CD4-positive, alpha-beta T cell treated with Interleukin-6 at 100 ng/mL for 8 hours (primary cell): ENCODE measurements at places on chromosomes 1 and 21.
A peak's percentile ranks its signal among the peaks of the same experiment; 100 is the strongest.

DNA sequence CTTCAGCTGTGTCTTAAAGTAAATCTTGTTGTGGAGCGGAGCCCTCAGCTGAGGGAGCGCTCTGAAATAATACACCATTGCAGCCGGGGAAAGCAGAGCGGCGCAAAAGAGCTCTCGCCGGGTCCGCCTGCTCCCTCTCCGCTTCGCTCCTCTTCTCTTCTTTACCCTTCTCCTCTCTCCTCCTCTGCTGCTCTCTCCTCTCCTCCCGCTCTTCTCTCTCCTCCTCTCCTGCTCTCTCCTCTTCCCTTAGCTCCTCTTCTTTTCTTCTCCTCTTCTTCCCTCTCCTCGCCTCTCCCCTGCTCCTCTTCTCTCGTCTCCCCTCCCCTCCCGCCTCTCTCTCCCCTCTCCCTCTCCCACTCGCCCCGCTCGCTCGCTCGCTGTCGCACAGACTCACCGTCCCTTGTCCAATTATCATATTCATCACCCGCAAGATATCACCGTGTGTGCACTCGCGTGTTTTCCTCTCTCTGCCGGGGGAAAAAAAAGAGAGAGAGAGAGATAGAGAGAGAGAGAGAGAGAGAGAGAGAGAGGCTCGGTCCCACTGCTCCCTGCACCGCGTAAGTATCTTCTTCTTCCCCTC, at the start of gene PROX1:
Gene PROX1 (plus strand): TSS at position 47 of the 580 bp plus-strand sequence. CDS start 8,563 bp downstream, outside the sequence.
- DNase-seq = peak; percentile 33

DNA sequence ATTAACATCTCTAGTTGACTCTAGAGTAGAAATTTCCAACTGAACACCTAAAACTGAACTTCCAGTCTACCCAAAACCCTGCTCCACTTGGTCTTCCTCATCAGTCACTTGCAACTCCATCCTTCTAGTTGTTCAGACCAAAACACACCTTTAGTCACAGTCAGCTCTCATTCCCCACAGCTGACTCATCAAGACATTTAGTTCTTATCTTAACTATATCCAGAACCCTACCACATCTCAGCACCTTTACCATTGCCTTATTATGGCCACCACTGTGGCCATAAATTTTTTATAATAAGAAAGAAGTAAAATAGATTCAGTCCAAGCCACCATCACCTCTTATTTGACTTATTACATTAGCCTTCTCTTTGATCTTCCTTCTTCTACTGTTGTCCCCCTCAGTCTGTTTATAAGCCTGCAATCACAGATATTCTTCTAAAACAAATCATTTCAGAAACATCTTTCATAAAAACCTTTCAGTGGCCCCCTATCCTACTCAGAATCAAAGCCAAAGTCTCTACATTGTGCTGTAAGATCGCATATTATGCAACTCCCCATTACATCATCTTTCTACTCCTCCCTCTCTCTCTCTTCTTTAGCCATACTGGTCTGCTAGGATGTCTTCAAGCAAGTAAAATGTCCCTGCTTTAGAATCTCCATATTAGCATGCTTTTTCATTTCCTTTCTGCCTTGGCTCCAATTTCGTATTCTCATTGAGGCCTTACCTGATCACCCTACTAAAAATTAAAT, 275.9 kb downstream of the LRRC40 start:
- DNase-seq = no peak

- DNase-seq = no peak
These were observed 1.3 kb downstream of the FNBP1L start for GRCh38 chr1:93448983-93449804.

DNA sequence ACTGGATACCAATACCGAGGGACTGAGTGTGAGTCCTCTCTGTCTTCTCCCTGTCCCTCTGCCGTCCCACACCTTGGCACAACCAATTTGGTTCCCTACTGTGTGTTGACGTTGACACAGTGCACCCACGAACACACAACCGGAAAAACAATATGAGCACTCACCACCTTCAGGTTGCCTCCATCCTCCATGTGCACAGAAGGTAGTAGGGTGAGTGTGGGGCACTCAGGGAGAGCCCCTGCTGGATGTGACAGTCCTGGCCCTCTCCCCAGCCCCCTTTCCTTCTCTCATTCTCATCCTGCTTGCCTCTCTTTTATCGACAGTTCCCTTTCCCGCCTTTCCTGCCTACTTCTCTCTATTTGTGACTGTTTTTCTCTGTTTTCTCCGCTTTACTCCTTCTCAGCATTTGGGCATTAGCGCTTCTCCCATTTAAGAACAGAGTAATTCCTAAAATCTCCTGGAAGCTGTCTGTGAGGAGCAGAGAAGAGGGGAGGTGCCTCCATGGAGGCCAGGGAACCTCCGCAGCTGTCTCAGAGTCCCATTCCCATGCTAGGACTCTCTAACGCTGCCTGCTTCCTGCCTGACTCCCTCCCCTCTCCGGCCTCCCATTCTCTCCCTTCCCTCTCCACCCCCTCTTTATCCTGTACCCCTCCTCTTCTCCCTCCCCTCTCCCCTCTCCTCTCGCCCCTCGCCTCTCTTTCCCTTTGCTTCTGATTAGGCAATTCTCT, 16.4 kb downstream of the CADM3 start:
- DNase-seq = no peak

- DNase-seq = no peak
These were observed 96.9 kb downstream of the ADSS2 start for GRCh38 chr1:244354810-244355278.

DNA sequence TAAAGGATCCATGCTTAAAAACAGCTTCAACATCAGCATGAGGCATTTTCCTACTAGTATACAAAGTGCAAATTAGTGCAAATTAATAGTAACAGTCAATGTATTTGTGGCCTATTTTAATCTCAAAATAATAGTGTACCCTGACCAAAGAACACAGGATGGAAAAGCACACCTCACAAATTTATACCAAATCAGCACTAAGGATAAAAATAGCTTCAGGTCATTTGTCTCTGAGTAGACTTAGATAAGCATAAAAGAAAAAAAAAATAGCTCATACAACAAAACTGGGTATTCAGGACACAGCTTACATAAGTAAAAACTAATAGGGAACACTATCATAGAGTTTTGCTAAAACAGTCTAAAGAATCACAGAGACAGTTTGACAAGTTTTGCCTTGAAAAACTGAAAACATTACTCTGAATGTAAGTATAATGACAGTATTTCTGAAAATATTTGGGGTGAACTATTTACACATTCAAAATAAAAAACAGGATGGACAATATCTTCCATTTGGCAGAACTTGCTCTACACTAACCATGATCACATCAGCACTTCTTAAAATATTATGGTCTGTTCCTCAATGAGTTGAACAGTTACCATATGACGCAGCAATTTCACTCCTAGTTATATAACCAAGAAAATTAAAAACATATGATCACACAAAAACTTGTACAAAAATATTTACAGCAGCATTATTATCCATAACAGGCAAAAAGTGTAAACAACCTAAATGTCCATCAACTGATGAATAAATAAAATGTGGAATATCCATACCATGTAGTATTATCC, 46.3 kb downstream of the RNF115 start:
- no peak for DNase-seq
